ENCODE measurements at places on chromosomes 6 and 20.

GRCh38 chr6:11416936-11417576 lies 120.5 kb upstream of the TMEM170B start:
- no peak for DNase-seq

GRCh38 chr6:30720738-30721197 lies 616 bp downstream of the TUBB start:
- peak; percentile 61 for DNase-seq

- no peak for DNase-seq
These were observed 488.4 kb upstream of the JAG1 start for GRCh38 chr20:11162026-11162775.

DNA sequence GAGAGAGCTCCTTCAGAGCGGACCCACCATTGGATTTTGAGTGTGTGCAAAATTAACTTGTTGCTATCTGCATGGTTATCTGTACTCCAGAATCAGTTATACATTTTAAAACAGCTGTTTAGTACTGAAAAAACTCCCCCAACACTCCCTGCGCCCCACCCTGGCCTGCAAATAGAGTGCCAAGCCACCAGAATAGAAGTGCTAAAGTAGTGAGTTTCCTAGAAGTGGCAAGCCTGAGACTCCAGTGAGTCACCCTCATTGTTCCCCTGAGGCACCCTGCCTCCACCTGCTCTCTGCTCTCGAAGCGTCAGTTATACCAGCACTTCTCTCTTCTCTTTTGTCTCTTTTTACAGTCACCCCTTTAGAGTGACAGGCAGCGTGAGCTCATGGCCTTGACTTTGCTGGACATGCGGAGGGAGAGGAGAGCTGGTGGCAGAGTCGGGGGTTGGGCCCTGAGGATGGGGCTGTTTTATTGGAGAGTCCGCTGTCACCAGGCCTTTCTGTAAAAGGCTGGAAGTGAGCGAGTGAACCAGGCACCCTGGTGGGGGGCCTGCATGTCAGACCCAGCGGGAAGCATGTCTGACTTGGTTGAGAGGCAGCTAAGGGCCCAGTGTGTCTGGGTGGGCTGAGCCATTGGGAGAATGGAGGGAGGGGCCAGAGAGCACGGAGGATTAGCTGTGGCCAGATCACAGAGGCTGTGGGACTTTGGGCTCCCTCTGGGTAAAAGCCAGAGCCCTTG lies 10.4 kb downstream of the IGF2R start:
- peak; percentile 23 for DNase-seq

GRCh38 chr6:46035242-46035641 lies 19.6 kb upstream of the CLIC5 start:
- no peak for DNase-seq

DNA sequence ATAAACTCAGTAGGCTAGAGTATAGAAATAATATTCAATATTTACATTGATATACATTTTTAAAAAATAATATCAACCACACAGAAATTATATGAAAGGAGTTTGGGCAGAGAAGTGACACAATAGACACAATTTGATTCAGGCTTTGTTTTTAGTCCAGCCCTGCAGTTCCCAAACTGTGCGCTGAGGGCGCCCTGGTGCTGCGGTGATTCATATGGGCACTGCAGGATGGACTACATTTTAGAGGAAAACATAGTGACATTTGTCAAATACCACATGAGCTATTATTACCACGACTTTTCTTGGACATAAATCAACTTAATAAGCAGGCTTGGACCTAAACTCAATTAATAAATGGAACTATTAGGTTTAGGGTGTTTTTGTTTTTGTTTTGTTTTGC lies 364.3 kb upstream of the ID4 start:
- DNase-seq: no peak

DNA sequence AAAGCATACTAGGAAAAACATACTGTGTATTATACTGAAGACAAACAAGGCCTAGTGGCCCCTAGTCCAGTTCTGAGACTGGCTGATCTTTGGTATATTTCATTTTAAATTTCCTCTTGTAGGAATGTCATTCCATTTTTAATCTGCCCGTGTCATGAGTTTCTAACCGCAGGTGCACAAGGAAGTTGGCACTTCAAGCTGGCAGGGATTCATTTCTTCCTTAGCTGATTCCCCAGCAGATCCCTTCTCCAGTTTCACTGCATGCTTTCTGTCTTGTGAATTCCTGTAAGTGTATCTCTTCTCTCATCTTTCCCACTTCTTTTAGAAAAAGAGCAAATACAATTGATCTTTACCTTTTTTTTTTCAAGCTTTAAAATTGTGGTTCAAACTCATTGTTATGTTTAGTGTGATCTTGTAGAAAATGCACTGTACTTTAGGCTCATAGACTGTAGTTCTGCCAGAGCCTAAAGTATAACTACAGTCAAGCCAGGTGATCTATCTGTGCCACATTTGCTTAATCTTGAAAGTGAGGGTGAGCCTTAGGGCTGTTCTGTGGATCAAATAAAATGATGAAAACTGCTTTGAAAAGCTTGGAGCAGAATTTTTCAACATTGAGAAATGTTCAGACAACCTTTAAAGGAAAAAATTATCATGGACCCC lies 37.0 kb downstream of the RNF217 start:
- no peak for DNase-seq

- DNase-seq: no peak
These were observed 764.2 kb downstream of the TENT5A start for GRCh38 chr6:80988286-80988685.

Data from memory B cell (primary cell).